CD4-positive, alpha-beta memory T cell (primary cell): ENCODE measurements at places on chromosomes 4 and X. TPM values are rescaled to one million over a fixed set of nuclear protein-coding genes. Genes with fewer than 3 reads are reported as not detected.

GRCh38 chr4:14831416-14831815, 170.9 kb upstream of the CPEB2 start:
- H3K4me1 ChIP-seq = no peaks in the 10 kb centered on the region
- no peaks in the 10 kb centered on the region for H3K36me3 ChIP-seq
- no peak overlapping the region for H3K4me3 ChIP-seq
- H3K27ac ChIP-seq = no peak overlapping the region

DNA sequence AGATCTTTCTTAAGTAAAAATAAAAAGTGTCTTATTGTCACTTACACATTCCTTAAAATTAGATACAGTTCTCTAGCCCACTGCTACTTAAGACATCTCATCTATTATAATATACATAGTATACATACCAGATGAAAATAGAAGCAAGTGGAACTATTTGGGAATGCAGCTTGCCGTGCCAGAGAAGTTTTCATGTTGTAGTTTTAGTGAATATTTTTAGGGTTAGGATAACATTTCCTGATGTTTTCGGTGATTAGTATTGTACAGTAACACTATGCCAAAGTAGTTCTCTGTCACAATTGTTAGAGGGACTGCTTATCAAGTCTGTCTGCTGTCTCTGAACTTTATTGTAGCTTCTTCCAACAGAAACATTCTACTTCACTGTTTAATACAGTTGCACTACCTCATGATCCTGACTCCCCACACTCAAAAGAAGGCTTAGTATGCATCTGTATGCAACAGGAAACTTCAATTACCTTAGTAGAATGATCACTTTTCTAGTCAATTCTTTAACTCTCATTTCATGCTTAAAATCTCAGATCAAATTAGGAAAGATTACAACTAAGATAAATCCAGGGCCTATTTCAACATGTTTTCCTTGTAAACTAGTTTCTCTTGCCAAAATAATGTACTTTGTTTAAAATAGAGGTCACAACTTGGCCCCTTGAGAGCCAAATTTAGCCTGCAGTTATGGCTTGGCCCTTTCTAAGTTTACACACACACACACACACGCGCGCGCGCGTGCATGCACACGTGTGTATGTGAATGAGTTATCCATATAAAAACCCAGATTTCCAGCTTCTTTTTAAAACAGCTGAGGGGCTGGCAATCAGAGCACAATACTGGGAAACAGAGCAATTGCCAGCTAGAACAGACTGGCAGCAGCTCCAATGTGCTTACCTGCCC, 42.3 kb upstream of the SRPX start:
- no peaks in the 10 kb centered on the region for H3K36me3 ChIP-seq
- DNase-seq = no peak
- no peak overlapping the region for H3K4me3 ChIP-seq

The CCKAR gene
- total RNA-seq = not detected

The SH3RF1 gene
- 0.15 TPM for total RNA-seq

The TMPRSS11A gene
- total RNA-seq = not detected

- no peaks in the 10 kb centered on the region for H3K36me3 ChIP-seq
- no peak for DNase-seq
- H3K4me1 ChIP-seq = no peaks in the 10 kb centered on the region
- H3K4me3 ChIP-seq = no peak overlapping the region
- H3K27me3 ChIP-seq = no peaks in the 10 kb centered on the region
- no peak overlapping the region for H3K27ac ChIP-seq
These were observed 119.3 kb downstream of the ADAMTS3 start for GRCh38 chr4:72449705-72450104.

DNA sequence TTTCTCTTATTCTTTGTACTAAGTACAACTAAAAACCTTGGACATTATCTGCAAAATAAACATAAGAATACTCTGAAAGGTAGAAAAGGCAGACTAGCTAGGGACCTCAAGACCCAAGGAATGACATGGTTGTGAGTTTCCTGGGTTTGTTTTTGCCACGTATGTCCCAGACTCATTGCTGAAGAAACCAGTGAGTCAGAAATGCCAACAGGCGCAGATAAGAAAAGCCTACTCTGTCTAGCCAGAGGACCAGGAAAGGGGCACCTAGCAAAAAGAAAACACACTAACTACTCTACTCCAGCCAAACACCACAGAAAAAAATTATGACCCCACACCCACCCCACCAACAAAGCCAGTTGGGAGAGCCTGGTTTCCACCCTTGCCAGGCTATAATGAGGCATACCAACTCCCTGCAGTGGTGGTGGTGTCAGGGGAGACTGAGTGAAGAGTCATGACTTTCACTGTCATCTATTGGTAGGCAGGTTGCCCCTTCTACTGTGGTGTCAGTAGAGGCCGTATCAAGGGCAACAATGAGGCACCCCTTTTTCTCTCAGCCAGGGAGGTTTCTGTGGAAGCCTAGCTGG, 10.9 kb downstream of the MTMR1 start:
- no peaks in the 10 kb centered on the region for H3K27me3 ChIP-seq
- peaks cover 6% of the 10 kb centered on the region for H3K36me3 ChIP-seq
- DNase-seq = no peak
- H3K27ac ChIP-seq = no peak overlapping the region
- H3K4me1 ChIP-seq = peaks cover 17% of the 10 kb centered on the region
- no peak overlapping the region for H3K4me3 ChIP-seq

The ZNF674 gene
- 6.0 TPM for total RNA-seq

DNA sequence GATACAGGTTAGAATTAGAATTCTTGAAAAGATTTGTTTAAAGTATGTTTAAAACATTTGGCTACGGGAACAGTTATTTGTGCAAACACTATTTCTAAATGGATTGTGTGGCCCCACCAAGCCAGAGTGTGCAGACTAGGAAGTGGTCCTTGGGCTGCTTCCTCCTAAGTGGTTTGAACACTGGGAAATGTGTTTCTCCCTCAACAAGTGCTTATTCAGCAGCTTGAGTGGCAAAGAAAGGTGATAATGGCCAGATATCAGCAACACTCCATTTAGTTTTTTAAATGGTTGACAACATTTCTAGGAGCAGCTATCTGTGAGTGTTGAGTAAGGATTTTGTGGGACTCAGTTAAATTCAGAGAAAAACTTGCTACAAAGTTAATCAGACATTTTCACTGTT, 141.4 kb upstream of the LNX1 start:
- H3K4me3 ChIP-seq = no peak overlapping the region
- DNase-seq = no peak
- peaks cover 3% of the 10 kb centered on the region for H3K27me3 ChIP-seq

The GRID2 gene
- total RNA-seq = not detected

DNA sequence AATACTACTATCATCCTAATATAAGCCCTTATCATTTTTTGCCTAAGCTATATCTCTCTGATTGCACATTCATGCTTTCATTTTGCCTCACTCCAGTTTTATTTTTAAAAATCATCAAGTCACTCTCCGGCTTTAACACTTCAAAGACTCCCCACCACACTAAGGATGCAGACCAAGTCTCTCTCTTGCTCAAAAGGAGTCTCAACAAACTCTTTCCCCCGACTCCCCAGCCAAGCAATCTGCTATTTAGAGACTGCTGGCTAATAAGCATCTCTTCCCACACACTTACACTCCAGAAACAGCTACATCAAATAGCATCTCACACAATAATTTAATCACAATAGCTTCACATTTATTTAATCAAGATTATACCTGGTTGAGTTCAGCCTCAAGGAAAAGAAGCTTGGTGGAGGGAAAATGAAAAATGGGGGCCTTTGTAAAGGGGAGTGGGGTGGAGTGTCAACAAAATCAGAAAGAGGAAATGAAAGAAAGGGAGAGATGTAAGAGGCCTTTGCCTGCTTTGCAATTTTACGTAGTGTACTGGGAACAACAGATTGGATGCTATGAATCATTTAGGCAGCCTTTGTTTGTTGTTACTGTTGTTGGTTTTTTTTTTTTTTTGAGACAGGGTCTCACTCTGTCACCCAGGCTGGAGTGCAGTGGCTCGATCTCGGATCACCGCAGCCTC, 104.1 kb upstream of the MCF2 start:
- H3K36me3 ChIP-seq = no peaks in the 10 kb centered on the region
- peaks cover 15% of the 10 kb centered on the region for H3K4me1 ChIP-seq
- no peak for DNase-seq
- H3K27ac ChIP-seq = no peak overlapping the region
